ENCODE measurements at places on chromosomes 16 and 17. TPM values are rescaled to one million over a fixed set of nuclear protein-coding genes. Genes with fewer than 3 reads are reported as not detected.

The DOC2A gene
- not detected for total RNA-seq

The PIMREG gene
- total RNA-seq, result 144 TPM

DNA sequence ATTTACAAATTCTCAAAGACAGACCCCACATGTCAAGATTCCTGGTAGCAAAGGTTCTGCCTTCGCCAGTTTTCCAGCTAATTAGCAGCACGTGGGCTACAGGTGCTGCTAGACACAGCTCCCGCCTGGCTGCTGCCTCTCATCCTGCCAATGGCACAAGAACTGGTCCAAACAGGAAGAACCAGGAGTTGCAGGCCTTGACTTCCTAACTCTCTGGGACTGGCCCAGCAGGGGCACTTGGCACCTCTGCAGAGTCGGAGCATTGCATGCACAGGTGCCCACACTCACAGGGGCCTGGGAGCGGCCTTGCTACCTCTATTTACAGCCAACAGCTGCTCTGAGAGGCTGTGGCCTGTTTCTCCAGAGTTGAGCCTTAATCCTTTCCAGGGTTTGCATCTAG, 39.6 kb downstream of the TK2 start:
- H3K27ac ChIP-seq, result no peak overlapping the region
- no peaks in the 10 kb centered on the region for H3K27me3 ChIP-seq

DNA sequence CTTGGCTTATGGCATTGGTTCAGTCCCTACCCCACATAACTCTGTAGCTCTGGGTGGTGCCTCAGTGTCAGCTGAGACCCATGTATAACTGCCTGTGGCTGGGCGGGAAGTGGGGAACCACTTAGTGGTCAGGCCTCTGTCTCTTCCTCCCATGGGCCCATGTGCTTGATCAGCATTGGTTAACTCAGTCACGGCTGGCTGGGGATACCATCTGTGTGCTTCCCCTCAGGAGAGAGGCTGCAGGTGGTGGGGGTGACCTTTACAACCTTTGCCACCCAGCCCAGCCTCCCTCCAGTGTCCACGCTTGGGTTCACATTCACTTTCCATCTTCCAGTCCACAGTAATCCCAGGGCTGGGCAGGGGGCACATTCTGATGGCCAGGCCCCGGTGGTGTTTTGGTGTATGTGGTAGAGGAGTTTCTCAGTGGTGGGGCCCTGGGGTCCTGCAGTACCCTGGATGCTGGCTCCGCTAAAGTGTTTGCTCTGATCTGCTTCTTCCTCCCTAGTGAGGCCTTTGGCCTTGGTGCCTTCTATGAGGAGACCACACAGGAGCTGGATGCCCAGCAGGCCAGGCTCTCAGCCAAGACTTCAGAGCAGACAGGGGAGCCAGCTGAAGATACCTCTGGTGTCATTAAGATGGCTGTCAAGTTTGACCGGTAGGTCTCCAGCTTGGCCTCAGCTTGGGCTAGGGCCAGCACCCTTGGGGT, 10.2 kb upstream of the NFATC3 start:
- H3K4me3 ChIP-seq, result no peak overlapping the region
- H3K4me1 ChIP-seq, result no peaks in the 10 kb centered on the region
- H3K36me3 ChIP-seq, result peaks cover 49% of the 10 kb centered on the region
- no peak overlapping the region for H3K27ac ChIP-seq

The PRAC1 gene
- total RNA-seq, result not detected

The MYL4 gene
- total RNA-seq, result 2.2 TPM

The PRSS27 gene
- total RNA-seq, result not detected

GRCh38 chr16:50742576-50743200, 802 bp downstream of the CYLD start:
- peaks cover 17% of the 10 kb centered on the region for H3K4me1 ChIP-seq
- H3K4me3 ChIP-seq, result peak overlapping the region; percentile 88
- DNase-seq, result no peak

DNA sequence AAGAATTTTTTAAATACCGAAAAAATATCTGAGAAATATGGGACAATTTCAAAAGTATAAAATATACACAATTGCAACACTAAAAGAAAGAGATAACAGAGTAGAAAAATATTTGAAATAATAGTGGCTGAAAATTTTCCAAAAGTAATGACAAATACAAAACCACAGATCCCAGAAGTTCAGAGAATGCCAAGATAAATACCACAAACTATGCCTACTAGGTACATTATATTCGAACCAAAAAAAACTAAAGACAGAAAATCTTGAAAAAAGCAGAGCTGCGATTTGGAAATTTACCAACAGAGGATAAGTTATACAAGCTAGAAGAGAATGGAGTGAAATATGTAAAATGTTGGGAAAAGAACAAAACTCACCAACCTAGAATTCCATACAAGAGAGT, 191.3 kb upstream of the ELAC2 start:
- no peaks in the 10 kb centered on the region for H3K36me3 ChIP-seq
- no peak overlapping the region for H3K27ac ChIP-seq

GRCh38 chr16:70751593-70751992, 49.4 kb downstream of the VAC14 start:
- no peak for DNase-seq
- H3K36me3 ChIP-seq, result peaks cover 21% of the 10 kb centered on the region
- no peak overlapping the region for H3K4me3 ChIP-seq
- no peaks in the 10 kb centered on the region for H3K27me3 ChIP-seq
- no peak overlapping the region for H3K27ac ChIP-seq

DNA sequence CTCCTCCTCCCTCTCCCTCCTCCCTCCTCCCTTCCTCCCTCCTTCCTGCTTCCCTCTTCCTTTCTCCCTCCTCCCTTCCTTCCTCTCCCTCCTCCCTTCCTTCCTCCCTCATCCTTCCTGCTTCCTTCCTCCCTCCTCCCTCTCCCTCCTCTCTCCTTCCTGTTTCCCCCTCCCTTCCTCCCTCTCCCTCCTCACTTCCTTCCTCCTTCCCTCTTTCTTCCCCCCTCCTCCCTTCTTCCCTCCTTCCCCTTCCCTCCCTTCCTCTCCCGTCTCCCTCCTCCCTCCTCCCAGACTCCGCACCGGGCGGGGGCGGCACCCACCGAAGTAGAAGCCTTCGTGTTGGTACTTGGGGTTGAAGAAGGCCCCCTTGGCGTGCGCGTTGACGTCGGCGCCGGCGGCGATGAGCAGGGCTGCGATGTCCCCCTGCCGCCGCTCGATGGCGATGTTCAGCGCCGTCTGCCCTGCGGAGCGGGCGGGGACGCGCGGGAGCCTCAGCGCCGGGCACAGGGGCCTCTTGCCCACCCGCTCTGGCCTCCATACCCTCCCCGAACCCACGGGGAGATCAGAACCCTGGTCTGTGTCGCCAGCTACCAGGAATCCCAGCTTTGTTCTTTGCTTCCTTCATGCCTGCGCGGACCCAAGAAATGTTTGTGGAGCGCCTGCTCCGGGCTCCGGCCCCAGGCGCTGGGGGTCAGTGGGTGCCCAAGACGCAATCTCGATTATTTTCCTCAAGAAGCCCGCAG, 22.2 kb downstream of the TRPV3 start:
- 0 out of 2 replicates have a peak, but pooled peaks cover 4% of the 10 kb centered on the region for H3K4me1 ChIP-seq
- DNase-seq, result peak; percentile 11
- H3K36me3 ChIP-seq, result no peaks in the 10 kb centered on the region
- H3K4me3 ChIP-seq, result no peak overlapping the region

The SDR42E1 gene
- not detected for total RNA-seq

- peak; percentile 60 for DNase-seq
- H3K36me3 ChIP-seq, result no peaks in the 10 kb centered on the region
- H3K4me1 ChIP-seq, result no peaks in the 10 kb centered on the region
- H3K27me3 ChIP-seq, result no peaks in the 10 kb centered on the region
Observed at GRCh38 chr17:10316801-10317542, 55.8 kb downstream of the MYH13 start.

DNA sequence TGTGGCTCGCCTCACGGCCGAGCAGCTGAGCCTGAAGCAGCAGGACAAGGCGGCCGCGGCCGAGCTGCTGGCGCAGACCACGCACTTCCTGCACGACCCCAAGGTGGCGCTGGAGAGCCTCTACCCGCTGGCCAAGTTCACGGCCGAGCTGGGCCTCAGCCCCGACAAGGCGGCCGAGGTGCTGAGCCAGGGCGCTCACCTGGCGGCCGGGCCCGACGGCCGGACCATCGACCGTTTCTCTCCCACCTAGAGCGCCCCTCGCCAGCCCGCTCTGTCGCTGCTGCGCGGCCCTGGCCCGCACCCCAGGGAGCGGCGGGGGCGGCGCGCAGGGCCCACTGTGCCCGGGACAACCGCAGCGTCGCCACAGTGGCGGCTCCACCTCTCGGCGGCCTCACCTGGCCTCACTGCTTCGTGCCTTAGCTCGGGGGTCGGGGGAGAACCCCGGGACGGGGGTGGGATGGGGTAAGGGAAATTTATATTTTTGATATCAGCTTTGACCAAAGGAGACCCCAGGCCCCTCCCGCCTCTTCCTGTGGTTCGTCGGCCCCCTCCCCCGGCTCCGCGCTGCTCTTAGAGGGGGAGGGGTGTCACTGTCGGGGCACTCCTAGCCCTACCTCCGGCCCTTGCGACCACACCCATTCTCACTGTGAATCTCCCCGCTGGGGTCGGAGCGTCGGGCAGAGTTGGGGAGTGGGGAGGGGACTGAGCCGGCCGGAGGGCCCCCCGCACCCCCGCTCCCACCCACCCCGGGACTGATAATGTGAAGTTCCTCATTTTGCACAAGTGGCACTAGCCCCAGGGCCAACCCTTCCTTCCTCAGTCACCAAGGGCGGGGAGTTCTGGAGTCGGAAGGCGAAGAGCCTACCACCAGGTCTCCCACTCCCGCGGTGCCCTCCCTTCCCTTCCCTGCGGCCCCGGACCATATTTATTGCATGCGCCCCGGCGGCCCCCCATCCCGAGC, 4.0 kb downstream of the HIC1 start:
- no peaks in the 10 kb centered on the region for H3K27me3 ChIP-seq
- H3K36me3 ChIP-seq, result peaks cover 82% of the 10 kb centered on the region

DNA sequence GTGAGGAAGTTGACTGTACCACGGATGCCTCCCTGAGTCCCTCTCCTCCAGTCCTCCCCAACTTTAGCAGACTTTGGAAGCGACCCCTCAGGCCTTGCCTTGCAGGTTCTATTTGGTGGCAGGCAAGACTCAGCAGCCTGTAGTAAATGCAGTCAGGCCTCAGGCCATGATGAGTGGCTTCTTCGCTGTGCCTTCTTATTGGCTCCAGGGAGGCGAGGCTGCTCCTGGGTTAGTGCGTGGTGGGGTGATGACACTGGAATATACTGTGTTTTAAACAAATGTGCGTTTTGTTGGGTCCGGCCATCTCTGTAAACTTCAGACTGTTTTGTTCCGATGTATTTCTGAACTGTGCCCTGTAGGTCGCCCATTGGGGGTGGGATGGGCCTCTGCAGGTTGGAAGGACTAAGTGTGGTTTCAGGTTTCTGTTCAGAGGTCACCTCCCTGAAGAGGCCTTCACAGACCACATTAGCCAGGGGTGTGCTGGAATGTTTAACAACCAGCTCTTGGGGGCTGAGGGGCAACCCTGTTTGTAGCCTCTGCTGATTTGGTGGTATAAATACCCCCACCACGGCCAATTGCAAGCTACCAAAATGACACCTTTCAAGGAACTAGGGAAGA, 62.5 kb downstream of the CYLD start:
- no peaks in the 10 kb centered on the region for H3K36me3 ChIP-seq
- H3K4me3 ChIP-seq, result no peak overlapping the region
- no peak for DNase-seq
- 0 out of 2 replicates have a peak, but pooled peaks cover 3% of the 10 kb centered on the region for H3K4me1 ChIP-seq

GRCh38 chr17:81254955-81255717, 16.0 kb downstream of the NDUFAF8 start:
- H3K4me3 ChIP-seq, result no peak overlapping the region
- no peaks in the 10 kb centered on the region for H3K4me1 ChIP-seq
- peak; percentile 38 for DNase-seq

The PIK3R5 gene
- total RNA-seq, result not detected

DNA sequence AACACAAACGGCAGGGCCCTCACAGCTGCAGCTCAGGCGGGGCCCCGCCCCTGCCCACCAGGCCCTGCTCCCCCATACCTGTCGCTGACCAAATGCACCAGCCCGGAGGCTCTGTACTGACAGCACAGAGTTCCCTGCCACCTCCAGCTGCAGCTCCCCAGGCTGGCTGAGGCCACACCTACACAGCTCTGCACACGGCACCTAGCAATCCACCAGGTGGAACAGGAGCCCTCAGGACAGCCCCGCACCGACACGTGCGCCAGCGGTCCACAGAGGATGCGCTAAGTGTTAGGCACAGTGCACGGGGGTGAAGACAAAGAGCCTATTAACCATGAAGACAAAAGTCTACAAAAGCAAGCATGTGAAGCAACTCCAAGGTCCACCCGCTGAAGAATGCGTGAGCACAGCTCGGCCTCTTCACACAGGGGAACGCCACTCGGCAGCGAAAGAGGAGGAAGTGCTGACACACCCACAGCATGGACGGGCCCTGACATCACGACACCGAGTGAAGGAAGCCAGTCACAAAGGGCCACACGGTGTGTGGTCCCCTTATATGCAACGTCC, 5.4 kb downstream of the ZCCHC14 start:
- peaks cover 32% of the 10 kb centered on the region for H3K4me1 ChIP-seq
- H3K27me3 ChIP-seq, result no peaks in the 10 kb centered on the region
- no peak for DNase-seq

The RASL10B gene
- total RNA-seq, result 0.16 TPM

The CYGB gene
- total RNA-seq, result 5.2 TPM

DNA sequence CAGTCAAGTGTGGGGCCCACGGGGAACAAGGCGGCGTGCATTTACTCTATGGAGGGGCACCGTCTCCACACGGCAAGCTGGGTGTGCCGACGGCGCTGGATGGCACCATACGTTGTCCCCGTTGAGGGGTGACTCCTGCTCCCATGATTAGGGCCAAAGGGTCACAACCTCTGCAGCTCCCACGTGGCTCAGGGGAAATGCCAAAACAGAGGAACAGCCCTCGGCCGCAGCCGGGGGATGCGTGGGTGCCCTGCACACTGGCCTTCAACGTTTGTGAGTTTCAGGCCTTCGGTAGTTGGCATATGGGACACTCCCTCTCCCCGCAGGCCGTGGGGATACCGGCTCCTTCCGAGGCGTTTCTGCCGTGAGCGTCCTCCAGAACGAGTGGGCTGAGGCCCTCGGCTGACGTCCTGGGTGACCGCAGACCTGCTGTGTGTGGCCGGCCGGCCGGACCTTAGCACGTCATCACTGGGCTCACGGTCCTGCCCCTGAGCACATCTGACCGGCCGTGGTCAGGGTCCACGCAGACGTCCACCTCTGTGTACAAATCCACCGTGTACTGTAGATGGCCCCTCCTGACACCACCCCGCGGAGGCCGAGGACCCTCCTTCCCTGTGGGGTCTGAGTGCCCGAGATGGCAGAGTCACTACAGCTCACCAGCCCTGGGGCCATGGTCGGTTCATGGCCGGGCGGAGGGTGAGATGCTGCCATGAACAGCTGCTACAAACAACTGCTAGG, 4.8 kb upstream of the METRNL start:
- H3K36me3 ChIP-seq, result no peaks in the 10 kb centered on the region
- DNase-seq, result no peak
- 0 out of 2 replicates have a peak, but pooled peaks cover 2% of the 10 kb centered on the region for H3K27me3 ChIP-seq
- peaks cover 18% of the 10 kb centered on the region for H3K4me1 ChIP-seq

DNA sequence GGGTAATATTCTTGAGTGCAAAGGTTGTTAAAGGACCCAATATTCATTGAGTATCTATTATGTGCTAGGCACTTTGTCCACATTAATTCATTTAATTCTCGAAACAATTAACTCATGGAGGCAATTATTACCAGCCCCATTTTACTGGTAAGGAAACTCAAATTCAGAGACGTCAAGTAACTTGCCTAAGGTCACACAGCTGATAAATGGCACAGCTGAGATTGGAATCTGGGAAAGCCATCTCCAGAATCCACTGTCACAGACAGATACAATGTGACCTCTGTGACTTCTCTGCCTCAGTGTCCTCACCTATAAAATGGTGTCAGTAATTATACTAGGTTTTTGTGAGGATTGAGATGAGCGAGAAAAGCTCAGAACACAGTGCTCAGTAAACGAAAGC, 320.8 kb upstream of the ZFHX3 start:
- H3K27me3 ChIP-seq, result no peaks in the 10 kb centered on the region
- no peak for DNase-seq
- no peaks in the 10 kb centered on the region for H3K4me1 ChIP-seq
- no peak overlapping the region for H3K4me3 ChIP-seq

The KRT27 gene
- total RNA-seq, result not detected
